ENCODE measurements at places on chromosomes 13 and 19.
A peak's percentile ranks its signal among the peaks of the same experiment; 100 is the strongest.

DNA sequence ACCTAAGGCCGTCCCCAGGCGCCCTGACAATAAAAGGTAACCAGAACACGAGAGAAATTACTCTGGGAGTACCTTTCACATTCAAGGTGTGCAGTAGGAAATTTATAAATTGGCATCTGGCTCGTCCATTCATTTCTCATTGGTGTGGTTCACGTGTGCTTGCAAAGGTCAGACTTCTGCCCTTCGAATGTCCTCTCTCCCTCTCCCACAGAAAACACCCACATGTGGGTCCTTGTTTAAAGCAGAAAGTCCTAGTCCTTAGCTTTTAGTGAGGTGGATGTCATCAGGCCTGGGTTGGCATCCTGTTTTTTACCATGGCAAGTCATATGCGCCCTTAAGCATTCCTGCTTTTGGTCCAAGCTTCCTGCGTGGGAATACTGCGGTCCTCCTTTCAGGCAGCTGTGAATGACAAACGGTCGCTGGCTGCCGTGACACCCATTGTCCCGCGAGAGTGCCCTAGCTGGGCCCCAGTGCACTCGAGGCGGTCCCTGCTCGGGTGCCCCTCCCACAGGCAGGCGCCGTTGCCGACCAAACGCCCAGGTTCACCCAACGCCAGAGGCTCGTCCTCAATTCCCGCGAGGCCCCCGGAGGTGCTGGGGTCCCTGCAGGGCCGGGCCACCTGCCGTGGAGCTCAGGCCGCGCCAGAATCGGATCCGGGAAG is at the start of gene NUDT19:
Gene NUDT19 (plus strand): TSS at position 531 of the 661 bp plus-strand sequence. CDS start 140 bp downstream, outside the sequence.
- DNase-seq, result no peak

DNA sequence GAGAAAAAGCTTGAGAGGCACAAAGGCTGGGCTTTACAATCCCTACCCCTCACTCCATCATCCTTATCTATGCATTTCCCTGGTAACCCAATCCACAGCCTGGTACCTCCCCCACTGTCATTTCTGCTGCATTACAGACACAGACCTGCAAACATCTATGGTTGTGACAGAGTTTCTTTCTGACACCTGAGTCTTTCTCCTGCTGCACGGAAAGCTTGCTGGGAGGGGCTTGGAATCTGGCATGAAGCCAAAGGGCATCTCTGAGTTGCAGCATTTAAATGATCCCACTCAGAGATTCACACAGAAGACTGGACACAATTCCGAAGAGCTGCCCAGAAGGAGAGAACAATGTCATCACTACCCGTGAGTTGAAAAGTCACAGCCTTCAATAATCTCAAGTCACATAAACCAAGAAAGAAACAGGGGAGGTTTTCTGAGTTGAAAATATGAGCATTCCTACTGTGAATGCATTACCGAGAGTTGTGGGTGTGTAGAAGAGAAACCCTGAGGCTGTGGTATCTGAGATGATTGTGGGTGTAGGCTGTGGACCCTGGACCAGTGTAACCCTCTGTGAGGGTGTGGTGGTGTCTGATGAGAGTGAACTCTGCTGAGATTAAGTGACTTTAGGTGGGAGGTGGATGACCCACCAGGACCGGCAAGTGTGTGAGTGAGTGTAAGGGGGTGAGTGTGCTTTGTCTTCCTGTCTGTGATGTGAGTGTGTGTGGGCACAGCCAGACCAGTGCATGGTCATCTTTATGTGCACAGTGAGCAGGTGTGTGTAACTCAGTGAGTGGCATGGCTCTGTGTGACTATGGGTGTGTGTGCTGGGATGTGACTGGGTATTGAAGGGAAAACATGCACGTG is at the start of gene LGALS14:
Gene LGALS14 (plus strand): TSS at position 301 of the 864 bp plus-strand sequence. CDS start 48 bp downstream, at position 349.
- DNase-seq, result no peak

DNA sequence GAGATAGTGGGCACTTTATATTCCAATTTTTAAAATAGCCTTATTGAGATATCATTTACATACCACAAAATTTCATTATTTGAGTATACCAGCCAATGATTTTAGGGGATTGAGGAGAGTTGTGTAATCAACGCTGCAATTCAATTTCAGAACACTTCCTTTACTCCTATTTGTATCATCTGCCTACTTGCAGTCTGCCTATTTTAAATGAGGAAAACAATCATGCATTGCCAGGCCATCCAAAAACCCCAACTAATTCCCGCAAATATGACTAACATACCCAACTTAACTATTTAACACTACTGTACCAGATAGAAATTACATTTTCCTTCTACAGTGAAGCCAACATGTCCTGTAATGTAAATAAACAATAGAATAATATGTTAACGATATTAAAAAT is 26.7 kb downstream of the CAB39L start:
- no peak for DNase-seq

DNA sequence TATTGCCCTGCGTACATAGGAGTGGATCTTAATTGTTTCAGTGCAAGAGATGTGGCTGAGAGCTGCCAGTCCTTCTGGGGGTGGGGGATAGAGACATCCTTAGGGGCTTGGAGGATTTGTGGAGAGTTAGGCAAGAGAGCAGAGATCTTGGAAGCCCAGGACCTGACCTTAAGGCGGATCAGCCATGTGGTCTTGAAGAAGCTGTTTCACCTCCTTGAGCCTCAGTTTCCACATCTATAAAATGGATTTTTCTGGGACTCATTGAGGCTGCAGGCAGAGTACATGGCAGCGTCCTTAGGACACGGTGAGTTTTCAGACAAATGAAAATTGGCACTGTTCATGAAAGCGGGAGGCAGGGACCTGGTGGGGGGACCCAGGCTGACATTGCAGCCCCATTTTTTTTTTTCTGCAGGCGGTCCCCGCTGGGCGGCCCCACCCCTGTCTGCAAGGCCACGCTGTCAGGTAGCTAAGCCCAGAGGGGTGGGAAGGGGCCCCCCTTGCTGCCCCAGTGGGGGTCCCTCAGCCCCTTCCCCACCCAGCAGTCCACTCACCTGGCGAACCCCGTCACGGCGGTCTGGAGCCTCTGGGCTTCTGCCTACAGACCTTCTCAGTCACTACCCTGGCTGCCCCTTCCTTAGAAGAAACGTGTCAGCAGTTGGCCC is 30.0 kb downstream of the PDE4A start:
- DNase-seq, result no peak

GRCh38 chr13:77422724-77423123 is 95.8 kb upstream of the MYCBP2 start:
- DNase-seq, result no peak

DNA sequence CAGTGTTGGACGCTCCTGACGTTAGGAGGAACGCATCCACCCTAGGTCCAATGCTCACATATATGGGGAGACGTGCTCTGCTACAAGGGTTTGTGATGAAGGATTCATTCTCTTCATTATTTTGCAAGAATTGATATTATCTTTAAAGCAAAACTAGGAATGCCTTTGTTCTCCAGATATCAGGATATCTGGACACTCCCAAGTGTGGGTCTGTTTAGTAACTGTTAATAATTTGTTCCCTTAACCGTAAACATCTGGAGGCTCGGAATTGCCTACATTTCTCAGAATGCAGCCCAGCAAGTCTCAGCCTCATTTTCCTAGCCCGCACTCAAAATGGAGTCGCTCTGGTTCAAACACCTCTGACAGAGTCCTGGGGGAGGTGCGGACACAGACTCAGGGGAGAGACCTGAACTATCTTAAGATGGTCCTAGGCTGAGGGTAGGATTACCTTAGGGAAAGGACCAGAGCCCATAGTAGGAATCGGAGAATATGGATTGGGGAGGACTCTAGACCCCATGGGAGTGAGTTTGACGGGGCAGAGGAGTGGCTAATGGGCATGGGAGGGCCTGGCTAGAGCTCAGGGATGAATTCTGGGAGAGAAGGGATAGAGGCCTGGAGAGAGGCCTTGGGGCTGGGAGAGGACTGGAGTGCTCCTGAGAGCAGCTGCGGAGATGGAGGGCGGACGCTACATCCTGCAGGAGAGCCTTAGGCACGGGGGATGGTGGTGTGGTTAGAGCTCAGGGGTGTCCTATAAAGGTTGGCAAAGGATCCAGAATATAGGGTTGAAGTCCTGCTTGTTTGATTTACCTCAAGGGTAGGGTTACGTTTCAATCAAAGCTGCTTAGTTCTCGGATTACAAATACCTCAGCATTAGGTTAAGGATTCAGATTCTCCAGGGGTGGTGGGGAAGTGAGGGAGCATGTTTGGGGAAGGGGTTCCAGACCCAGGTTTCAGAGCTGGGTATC is 43.2 kb downstream of the ZNF331 start:
- no peak for DNase-seq

GRCh38 chr19:15107061-15108010 is at the start of gene SYDE1:
Gene SYDE1 (plus strand): TSS chr19:15107401. CDS start chr19:15107434, 33 bp downstream.
- no peak for DNase-seq

DNA sequence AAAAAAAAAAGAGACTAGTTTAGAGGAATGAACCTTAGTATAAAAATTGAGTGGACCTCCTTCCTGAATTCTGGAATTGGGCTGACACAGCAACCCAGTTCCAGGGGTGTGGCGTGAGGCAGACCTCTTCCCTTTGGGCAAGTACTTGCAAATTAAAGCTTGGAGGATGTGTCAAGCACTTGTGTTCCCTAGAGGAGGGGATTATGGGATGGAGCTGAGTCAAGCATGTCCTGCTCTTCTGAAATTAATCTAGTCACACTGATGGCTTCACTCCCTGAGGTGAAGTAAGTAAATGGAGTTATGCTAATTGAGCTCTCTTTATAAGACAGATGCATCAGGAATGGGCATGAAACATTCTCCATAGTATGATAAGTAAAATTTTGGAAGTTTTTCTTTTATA is 107.7 kb upstream of the HTR2A start:
- no peak for DNase-seq

DNA sequence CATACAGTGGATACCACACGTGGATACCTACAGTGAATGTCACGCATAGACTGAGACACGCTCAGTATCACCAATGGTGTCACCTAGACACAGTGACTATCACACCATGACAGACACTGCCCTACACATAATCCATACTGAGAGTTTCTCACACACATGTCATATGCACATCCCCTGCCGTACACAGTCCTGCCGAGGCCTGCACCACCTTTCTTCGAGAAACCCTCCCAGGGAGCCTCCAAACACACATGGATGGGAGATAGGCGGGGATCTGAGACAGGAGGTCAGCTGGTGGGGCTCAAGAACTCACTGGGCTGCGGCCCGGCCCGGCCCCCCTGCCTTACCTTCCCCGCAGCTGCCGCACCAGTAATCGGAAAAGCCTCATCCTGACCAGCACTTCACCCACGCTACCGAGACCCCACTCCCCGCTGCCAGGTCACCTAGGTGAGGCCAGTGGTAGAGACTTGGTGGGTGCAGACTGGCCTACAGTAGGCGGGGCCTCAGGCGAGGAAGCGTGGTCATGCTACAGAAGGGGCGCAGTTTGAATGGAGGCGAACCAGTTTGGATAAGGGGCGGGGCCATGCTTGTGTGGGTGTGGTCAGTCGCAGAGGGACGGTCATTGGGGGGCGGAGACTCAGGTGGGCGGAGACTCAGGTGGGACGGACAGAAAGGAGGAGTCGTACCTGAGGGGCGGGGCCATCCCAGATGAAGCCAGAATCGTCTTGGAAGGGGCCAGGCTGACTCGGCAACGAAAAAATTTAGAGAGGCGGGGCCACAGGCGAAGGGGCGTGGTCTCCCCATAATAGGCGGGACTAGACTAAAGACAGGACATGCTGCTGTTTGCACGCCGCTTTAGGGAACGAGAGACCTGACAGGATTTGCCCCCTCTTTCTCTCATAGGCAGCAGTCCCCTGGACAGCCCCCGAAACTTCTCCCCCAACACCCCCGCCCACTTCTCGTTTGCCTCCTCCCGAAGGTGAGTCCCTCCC is 2.1 kb downstream of the MAST1 start:
- no peak for DNase-seq

DNA sequence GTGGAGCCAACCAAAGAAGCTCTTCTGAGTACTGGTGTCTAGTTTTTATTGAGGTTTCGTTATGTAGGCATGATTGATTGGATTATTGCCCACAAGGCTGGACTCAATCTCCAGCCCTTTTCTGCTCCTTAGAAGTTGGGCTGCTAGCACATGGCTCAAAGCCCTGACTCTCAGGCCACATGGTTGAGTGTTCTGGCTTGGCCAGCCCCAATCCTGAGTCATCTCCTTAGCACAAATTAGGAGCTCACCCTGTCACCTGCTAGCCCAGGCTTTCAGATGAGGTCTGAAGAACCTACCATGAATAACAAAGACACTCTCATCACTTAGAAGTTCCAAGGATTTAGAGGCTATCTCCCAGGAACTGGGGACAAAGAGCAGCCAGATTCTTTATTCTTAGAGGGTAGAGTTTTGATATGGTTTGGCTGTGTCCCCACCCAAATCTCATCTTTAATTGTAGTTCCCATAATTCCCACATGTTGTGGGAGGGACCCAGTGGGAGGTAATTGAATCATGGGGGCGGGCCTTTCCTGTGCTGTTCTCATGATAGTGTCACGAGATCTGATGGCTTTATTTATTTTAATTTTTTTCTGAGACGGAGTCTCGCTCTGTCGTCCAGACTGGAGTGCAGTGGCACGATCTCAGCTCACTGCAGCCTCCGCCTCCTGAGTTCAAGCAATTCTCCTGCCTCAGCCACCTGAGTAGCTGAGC is 11.3 kb downstream of the DPY19L3 start:
- DNase-seq, result no peak

- peak; percentile 54 for DNase-seq
Observed at GRCh38 chr19:35228177-35228930, at the start of gene FAM187B. Gene FAM187B (minus strand): TSS chr19:35228739. CDS start chr19:35228680, 59 bp downstream.

GRCh38 chr13:33509642-33510229 is 224.2 kb upstream of the STARD13 start:
- no peak for DNase-seq

GRCh38 chr13:36362914-36363313 is 16.7 kb upstream of the SPART start:
- no peak for DNase-seq

DNA sequence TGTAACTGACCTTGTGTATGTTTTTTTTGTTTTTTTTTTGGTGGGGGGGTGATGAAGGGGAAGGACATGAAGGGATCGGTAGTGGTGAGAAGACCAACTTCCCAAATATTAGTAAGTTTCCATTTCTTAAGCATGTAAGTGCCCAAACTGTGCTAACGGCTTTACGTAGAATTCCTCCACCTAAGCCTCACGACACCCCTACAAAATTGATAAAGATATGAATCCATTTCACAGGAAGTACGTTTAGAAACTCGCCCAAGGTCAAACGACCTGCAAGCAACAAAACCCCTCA is 649 bp downstream of the UQCRFS1 start:
- DNase-seq, result no peak

GRCh38 chr19:16295057-16295456 is 29.6 kb upstream of the KLF2 start:
- no peak for DNase-seq

Measured in vagina (tissue), 2 donors.